NCI-H524 treated with DMSO at 0.1 percent for 48 hours (cell line): ENCODE measurements at places on chromosomes 1 and 21.

GRCh38 chr1:223717695-223718363 is 5.5 kb downstream of the CAPN2 start:
- no peak for DNase-seq

- no peak for DNase-seq
Measured at GRCh38 chr1:224666913-224667312, 50.8 kb downstream of the CNIH3 start.

- peak; percentile 74 for DNase-seq
Measured at GRCh38 chr21:18228060-18228739, 16.4 kb upstream of the CHODL start.

GRCh38 chr1:39788758-39789570 is at the start of gene BMP8B:
BMP8B (minus strand) TSS chr1:39788865; CDS start chr1:39788485, 380 bp downstream.
- DNase-seq: no peak

DNA sequence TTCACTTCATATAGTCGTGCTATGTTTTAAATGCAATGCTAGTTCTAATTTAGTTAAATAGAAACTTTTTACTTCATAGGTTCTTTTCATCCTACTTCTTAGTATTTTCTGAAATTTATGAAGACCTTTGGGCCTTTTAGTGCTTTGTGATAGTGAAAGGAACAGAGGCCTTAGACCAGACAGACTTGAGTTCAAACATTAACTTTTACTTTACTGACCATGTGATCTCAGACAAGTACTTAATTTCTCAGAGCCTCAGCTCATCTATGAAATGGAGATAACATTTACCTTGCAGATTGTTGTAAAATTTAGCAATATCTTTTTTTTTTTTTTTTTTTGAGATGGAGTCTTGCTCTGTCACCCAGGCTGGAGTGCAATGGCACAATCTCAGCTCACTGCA is 57.5 kb downstream of the AK5 start:
- no peak for DNase-seq

DNA sequence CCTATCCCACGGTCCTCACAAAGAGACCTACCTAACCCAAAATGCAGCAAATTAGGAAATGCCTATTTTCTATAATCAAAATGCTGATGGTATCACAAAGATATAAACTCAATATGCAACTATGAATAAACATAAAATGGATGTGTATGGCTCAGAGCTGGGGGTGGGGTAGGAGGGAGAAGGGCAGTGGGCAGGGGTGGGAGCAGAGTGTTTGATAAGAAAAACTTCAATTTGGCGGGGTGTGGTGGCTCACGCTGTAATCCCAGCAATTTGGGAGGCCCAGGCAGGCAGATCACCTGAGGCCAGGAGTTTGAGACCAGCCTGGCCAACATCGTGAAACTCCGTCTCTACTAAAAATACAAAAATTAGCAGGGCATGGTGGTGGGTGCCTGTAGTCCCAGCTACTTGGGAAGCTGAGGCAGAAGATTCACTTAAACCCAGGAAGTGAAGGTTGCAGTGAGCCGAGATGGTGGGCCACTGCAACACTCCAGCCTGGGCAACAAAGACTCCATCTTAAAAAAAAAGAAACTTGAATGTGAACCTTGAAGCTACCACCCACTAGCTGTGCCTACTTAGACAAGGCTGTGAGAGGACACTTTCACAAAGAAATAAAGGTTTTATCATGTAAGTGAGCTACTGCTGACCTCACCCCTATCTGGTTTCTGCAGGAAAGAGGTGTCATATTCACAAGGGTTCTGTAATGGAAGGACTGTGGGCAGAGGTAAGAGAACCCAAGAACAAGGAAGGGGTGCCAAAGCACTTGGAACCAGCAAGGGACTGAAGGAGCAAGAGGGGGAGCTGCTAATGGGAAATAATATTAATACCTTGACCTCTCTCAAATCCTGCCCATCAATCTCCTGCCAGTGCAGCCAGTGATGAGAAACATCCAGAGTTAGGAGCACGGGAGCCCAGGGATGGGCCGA is 53.0 kb downstream of the HLCS start:
- no peak for DNase-seq

- DNase-seq: no peak
Measured at GRCh38 chr1:10716840-10717239, 79.6 kb downstream of the CASZ1 start.

DNA sequence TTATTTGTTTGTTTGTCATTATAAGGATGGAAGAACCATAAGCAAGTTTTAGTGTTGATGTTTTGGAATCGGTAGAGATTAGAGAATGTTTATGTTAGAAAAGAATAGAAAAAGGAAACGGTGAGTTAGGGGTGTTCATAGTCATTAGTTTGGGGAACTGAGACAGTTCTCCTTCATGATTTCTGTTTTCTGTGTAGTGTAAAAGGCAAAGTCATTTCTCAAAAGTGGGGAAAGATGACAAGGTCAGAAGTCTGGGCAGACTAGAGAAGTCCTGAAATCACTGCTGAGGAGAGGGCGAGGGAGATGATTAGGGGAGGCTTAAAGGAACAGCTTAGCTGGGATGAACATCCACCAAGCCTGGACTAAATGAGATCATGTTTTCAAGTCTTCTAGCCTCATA is 498.9 kb downstream of the TTLL7 start:
- no peak for DNase-seq

- peak; percentile 79 for DNase-seq
Measured at GRCh38 chr1:216310776-216311175, 112.5 kb downstream of the USH2A start.

DNA sequence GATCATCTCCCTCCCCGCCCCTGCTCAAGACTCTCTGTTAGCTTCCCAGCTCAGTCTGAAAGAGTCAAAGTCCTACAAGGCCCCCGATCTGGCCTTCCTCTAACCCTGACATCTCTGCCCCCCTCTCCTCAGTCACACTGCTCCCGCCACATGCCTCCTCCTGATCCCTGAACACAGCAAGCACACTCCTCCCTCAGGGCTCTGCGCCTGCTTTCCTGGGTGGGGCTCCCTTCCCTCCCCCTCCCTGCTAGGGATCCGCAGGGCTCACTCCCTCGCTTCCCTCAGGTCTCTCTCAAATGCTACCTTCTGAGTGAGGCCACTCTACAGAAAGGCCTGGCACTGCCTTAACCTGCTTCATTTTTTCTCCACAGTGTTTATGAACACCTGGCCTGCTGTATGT is 5.7 kb upstream of the GALE start:
- DNase-seq: no peak

GRCh38 chr1:220957233-220957605 is 78.0 kb downstream of the HLX start:
- DNase-seq: no peak

DNA sequence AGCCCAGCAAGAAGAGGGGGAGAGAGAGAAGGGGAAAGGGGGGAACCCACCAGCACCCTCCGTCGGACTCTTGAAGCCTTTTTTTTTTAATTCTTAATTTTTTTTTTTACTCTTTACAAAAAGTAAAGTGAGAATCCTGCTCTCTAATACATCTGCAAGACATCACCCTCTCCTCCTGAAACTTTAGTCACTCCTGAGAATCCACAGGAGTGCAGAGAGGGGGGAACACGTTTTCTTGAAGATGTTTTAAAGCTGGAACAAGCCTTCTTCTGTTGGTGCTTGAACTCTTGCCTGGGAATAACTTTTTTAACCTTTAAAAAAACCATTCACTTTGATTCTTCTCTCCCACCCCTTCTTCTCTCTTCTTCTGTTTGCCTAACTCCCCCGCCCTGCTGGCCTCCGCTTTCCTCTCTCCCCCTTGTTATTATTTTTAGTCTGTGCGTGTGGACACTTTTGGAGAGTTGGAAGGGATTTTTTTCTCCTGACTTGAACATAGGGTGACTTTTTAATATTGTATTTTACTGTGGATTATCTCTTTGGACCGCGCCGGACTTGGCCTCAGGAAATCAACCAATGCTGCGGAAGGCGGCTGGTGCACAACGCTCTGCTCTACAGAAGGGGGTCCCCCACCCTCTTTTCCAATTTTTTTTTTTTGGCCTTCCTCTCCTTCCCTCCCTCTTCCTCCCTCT is 383 bp upstream of the PRRX1 start:
- DNase-seq: no peak

DNA sequence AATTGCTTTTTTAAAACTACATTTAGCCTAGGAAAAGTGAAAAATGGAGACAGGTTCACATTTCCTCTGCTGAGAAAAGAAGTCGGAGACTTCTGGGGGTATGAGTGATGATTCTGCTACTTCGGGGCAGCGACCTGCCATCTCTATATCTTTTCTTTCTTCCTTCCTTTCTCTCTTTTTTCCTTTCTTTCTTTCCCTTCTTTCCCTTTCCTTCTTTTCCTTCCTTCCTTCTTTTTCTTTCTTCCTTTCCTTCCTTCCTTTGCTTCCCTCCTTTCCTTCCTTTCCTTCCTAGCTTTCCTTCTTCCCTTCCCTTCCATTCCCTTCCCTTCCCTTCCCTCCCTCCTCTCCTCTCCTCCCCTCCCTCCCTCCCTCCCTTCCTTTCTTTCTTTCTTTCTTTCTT is 17.8 kb downstream of the TBX19 start:
- no peak for DNase-seq
